CD4-positive, alpha-beta T cell treated with Interleukin-12 subunit alpha and Interleukin-12 subunit beta, for 1 hour (primary cell): ENCODE measurements at places on chromosomes 1 and 21.
A peak's percentile ranks its signal among the peaks of the same experiment; 100 is the strongest.

- peak; percentile 28 for DNase-seq
These were observed at the start of gene PTGS2 for GRCh38 chr1:186680245-186681061. Gene PTGS2, minus strand, starts transcription at chr1:186680423. Its CDS starts 133 bp downstream, at chr1:186680290.

GRCh38 chr1:214552174-214552608 is 789 bp upstream of the PTPN14 start:
- no peak for DNase-seq

GRCh38 chr1:21842606-21843162 is 30.6 kb downstream of the LDLRAD2 start:
- no peak for DNase-seq

GRCh38 chr1:197958438-197959305 is 41.5 kb downstream of the LHX9 start:
- no peak for DNase-seq

DNA sequence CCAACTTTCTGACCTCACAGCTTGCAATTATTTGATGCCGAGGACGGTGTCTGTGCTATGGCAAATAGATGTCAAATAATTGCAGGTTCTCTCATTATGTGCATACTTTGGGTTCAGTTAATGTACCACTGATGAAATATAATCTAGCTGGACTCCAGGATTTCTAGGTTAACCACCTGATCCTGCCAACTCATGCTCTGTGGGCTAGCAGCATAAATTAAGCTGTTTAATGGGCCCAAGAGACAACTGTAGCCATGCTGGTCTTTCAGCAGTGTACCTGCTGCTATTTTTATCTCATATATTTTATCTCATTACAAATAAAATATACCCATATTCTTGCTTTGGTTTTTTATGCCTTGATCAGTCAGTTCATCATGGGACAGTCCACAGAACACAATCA is 43.3 kb upstream of the HP1BP3 start:
- DNase-seq, result no peak

DNA sequence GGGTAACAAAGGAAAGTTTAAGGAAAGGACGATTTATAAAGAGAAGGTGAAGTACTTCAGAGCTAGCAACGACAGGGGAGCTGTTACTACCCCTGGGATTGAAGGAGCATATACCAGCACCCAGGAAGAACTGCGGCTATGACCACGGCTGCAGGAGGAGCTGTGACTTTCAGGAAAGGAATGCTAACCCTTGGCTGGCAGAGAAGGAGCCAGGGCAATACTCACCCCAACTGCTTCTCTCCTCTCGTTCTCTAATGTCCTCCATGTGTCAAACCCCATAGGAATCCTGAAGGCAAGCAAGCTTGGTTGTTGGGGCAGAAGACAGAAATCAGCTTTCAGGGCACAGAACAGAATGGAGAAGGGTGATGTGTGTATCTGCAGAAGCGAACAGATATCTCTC is 120.5 kb downstream of the TMEM53 start:
- DNase-seq, result no peak

DNA sequence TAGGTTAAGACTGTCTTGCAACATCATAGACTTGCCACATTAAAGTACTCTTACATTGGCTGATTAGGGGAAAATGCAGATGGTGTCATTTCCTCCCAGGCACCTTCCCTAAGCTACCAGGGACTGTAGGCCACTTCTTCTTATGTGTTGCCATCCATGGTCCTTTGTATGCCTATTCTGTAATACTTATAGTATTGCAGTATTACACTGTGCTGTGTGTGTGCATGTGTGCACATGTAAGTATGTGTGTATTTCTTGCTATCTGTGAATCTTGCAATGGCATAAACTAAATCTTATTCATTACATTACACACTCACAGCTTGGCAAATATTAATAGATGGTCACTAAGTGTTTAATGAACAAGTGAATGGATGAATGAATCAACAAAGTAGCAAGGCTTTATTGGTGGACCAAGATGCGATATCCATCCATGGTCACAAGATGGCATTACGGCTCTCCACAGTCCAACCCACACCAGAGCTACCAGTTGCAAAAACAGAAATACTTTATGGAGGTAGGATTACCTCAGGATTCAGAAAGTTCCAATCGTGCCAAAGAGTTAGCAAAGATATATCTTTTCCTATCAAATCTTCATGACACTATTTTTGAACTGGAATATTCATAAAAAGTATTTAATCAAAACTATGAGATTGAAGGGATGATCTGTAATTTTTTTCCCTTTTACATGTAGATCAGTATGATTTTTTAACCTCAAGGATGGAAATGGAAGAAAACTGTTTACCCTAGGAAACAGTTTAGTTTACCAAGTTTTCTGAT is 160.2 kb downstream of the DENND1B start:
- DNase-seq, result peak; percentile 30

DNA sequence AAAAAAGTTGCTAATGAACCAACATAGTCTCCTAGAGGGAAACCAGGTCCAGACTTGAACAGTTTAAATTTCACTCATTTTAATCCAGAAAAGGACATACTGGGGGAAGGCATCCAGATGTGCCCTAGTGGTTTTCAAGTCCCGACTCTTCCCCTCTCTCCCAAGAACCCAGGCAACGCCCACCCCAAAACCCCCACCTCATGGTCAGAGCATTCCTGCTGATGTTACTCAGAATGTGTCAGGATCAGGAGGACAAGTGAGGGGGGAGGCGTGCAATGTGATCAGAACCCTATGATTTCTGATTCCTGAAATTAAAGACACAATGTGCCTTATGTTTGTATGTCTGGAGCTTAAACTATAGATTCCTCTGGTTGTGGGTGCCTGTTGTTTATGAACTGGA is 1.6 kb upstream of the CTSK start:
- DNase-seq, result no peak

DNA sequence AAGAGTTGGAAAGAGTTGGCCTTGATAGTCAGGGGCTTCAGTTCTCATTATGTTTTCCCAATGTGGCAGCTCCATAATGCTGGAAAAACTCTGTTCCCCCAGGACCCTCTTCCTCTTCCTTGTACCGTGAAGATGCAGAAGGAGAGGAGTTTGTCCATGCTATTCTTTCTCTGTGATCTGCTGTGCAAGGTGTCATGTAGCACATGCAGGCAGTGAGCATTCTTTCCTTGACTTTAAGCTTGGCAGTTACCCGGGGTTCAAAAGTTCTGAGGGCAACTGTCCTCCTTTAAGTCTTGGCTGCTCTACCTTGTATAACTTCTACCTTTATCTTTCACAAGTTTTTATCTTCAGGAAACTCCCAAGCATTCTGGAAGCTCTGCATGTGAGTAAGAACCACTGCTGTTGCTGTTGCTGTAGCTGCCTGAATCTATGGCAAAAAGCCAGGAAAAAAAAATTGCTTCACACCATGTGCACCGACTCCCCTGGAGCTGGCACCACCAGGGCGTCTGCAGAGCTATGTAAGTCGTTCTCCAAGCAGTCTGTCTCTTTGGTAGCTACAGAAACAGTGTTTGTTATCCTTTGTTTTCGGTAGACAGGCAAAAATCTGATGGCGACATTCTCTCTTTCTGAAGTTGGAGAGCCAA is 42.7 kb upstream of the SLC16A1 start:
- no peak for DNase-seq

DNA sequence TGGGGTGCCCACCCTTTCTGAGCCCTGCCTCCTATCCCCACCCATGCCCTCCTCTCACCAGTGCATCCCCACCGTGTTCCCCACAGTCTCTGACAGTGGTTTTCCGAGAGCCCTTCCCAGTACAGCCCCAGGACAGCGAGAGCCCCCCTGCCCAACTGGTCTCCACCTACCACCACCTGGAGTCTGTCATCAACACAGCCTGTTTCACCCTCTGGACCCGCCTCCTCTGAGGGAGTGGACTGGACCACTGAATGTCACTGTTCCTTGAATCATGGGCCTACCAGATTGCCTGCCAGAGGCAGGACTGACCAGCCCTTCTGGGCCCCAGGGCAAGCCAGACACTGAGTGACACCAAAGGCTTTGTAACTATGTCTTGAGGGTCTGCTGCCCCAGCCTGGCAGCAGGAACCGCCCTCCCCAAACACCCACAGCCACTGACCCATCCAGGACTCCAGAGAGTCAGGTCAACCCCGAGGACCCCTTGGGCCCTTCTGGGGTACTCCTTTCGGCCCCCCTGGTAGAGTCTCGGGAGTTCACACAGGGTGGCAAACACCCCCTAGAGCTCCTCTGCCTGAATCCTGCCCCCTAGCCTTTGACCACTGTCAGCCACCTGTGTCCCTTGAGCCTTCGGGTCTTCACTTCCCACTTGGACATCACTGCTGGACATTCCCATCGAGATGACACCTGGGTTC is 3.3 kb downstream of the HYI start:
- no peak for DNase-seq

DNA sequence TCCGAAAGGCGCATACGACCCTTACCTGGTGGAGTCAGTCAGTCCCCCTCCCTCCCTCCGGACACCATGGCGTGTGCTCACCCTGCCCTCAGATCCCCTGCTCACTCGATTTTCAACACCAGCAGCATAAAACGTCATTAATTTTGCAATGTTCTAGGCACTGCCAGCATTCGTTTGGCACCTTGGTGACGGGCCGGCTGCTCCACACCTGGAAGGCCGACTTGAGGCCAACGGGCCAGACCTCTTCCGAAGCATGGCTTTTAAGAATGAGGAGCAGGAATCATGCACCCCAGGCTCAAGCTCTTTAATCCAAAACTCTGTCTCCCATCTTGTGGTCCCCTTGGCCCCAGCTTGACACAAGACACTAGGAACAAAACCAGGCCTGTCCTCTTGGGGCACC is 33.1 kb downstream of the NPHP4 start:
- DNase-seq, result no peak

- DNase-seq, result no peak
These were observed 31.1 kb upstream of the HSD3B1 start for GRCh38 chr1:119475866-119476439.

DNA sequence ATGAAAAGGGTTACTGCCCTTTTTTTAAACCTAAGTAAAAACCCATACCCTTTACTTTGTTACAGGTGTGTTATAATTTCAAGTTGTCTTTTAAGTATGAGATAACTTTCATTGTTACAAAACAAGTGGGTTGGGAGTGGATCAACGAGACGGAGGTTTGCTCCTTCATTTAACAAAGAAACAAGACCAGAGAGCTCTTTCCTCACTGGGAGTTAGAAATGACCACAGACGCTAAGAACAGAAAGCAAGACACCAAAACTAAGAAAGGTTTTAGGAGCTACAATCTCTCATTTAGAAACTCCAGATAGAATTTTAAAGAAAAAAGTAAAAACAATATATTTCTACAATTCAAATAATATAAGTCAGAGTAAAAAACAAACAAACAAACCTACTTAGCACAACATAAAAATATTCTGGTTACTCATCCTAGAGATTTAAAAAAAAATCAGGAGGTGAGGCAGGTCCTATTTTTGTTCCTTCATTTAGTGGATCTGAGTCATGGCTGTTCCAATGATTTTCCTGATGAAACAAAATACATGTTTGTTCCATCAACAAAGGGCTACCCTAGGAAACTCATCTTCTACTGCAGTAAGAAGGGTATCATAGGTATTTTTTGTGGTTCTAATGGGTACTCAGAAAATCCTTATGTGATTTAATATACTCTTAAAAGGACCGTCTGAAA is 33.0 kb downstream of the APP start:
- no peak for DNase-seq

DNA sequence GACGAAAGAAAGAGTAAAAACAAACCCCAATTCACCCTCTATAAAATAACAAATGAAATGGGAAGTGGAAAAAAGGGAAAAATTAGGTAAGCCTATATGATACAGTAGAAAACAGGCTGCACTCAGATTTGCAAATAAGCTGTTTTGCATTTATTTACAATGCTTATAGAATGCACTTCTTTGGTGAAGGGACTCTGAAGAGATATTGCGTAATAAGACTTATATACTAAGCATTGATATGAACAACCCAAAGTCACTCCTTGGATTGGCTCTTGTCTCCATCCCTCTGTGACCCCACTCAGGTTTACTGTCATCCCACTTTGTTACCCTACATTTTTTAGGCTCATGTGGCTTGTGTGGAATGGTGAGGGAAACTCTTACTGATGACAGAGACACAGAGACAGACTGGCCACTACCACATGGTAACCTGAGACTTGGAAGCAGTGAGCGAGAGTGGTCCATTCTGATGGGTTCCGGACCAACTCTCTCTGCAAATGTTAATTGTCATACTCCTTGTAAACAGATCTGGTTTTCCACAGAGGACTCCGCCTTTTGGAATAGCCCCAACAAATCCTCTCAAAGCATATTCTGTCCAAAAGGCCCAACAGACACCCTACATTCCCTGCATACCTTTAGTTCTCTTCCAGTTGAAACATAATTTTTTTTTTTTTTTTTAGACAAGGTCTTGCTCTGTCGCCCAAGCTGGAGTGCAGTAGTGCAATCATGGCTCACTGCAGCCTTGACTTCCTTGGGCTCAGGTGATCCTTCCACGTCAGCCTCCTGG is 11.0 kb downstream of the GSTM5 start:
- no peak for DNase-seq

DNA sequence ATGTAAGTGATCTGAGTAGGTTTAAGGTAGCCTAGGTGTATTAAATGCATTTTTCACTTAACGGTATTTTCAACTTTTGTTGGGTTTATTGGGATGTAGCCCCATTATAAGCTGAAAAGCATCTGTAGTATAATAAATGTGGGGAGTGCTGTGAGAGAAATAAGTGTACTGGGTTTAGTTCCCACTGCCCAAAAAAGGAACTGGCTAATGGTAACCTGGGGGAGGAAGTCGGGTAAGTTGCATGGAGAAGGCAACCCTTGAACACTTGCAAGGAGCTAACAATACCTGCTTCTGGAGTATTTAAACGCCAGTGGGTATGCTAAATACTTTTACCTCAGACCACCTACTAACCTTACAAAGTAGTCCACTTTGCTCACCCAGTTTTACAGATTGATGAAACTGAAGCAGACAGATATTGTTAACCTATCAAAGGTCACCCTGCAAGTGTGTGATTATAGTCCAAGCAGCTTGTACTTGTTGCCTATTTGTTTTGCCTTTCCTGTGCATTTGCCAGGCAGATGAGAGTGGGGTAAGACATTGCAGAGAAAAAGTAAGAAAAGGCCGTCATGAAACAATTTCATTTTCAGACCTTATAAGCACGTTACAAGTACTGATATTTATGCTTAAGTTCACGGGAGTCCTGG is 7.6 kb upstream of the SHISA4 start:
- DNase-seq, result no peak

DNA sequence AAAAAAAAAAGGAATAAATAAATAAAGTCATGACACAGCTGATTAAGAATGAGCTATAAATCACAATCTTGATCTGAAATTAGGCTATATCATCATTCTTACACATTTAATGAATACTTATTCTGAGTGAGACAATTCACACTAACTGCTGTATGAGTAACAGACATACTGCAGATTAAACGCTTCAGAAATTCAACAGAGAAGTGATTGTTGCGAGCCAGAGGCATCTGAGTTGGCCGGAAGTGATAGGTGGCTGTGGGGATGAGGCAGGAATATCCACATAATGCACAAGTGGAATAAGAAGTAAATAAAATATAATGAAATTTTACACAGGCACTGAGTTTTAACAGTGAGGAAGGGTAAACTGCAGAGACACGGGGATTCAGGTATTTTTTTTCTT is 142.4 kb downstream of the APP start:
- no peak for DNase-seq

GRCh38 chr1:201020721-201021629 is 2.5 kb downstream of the KIF21B start:
- peak; percentile 49 for DNase-seq

GRCh38 chr1:21058035-21058793 is 118.5 kb downstream of the EIF4G3 start:
- no peak for DNase-seq

GRCh38 chr1:216562383-216562782 is 139.1 kb upstream of the USH2A start:
- DNase-seq, result no peak

- DNase-seq, result no peak
These were observed 57.3 kb upstream of the SSBP3 start for GRCh38 chr1:54463259-54464030.
